Type B pancreatic cell (in vitro differentiated cells): ENCODE measurements at places on chromosomes 13 and 19. TPM values are rescaled to one million over a fixed set of nuclear protein-coding genes. Genes with fewer than 3 reads are reported as not detected.

GRCh38 chr19:5680084-5680436, 256 bp downstream of the MICOS13 start:
- H3K4me3 ChIP-seq = peak overlapping the region; percentile 99
- DNase-seq = no peak
- H3K27me3 ChIP-seq = peaks cover 3% of the 10 kb centered on the region

- peaks cover 29% of the 10 kb centered on the region for H3K27me3 ChIP-seq
- no peaks in the 10 kb centered on the region for H3K4me1 ChIP-seq
- no peaks in the 10 kb centered on the region for H3K36me3 ChIP-seq
- H3K27ac ChIP-seq = peak overlapping the region; percentile 46
Measured at GRCh38 chr19:42093926-42094325, 18.0 kb downstream of the ZNF574 start.

- H3K4me1 ChIP-seq = peaks cover 20% of the 10 kb centered on the region
- H3K27ac ChIP-seq = no peak overlapping the region
- DNase-seq = no peak
- H3K27me3 ChIP-seq = no peaks in the 10 kb centered on the region
- H3K4me3 ChIP-seq = no peak overlapping the region
- H3K36me3 ChIP-seq = peaks cover 29% of the 10 kb centered on the region
Measured at GRCh38 chr19:34321735-34322134, 43.3 kb upstream of the GPI start.

- no peak overlapping the region for H3K4me3 ChIP-seq
- H3K4me1 ChIP-seq = peaks cover 13% of the 10 kb centered on the region
Measured at GRCh38 chr13:30165071-30165470, 142.3 kb downstream of the KATNAL1 start.

- no peak for DNase-seq
- H3K4me3 ChIP-seq = no peak overlapping the region
- peaks cover 2% of the 10 kb centered on the region for H3K36me3 ChIP-seq
- H3K27ac ChIP-seq = no peak overlapping the region
- no peaks in the 10 kb centered on the region for H3K4me1 ChIP-seq
- peaks cover 7% of the 10 kb centered on the region for H3K27me3 ChIP-seq
Measured at GRCh38 chr13:50766013-50766412, 77.5 kb downstream of the DLEU7 start.

DNA sequence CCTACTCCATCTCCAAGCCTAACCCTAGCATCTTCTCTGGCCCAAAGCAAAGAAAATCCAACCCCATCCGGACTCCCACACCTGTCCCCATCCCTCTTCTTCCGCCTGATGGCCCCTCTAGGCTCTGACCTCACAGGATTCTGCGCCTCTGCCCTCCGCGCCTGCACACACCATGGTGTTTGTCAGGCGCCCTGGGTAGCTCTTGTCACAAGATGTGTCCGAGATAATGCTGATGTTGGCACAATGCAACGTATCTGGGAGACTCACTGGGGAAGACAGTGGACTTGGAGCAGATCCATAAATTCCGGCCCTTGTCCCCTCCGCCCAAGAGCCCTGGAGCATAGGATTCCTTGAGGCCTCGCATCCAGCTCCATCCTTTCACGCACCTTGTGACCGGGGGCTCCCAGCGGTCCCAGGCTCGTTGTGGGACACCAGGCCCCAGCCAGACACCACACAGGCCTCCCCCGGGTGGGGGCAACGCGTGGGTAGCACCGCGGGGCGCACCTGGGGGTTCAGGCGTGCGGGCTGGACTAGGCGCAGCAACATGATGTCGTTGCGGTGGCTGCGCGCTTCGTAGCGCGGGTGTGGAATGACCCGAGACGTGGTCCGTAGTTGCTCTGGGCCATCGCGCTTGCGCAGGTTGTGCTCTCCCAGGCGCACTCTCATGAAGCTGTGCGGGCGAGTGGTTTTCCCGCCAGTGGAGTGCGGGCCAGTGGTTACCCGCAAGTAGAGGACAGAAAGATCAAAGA, 3.1 kb upstream of the KLK1 start:
- H3K27ac ChIP-seq = no peak overlapping the region
- no peak overlapping the region for H3K4me3 ChIP-seq
- H3K36me3 ChIP-seq = no peaks in the 10 kb centered on the region
- H3K4me1 ChIP-seq = no peaks in the 10 kb centered on the region
- peaks cover 43% of the 10 kb centered on the region for H3K27me3 ChIP-seq
- no peak for DNase-seq

- no peak overlapping the region for H3K4me3 ChIP-seq
- H3K4me1 ChIP-seq = peaks cover 16% of the 10 kb centered on the region
- no peak for DNase-seq
- H3K27me3 ChIP-seq = no peaks in the 10 kb centered on the region
- H3K36me3 ChIP-seq = peaks cover 3% of the 10 kb centered on the region
- peak overlapping the region; percentile 30 for H3K27ac ChIP-seq
Measured at GRCh38 chr13:51781246-51782022, 22.5 kb downstream of the DHRS12 start.

- peak overlapping the region; percentile 63 for H3K27ac ChIP-seq
- no peak for DNase-seq
- no peaks in the 10 kb centered on the region for H3K27me3 ChIP-seq
- H3K36me3 ChIP-seq = peaks cover 20% of the 10 kb centered on the region
- H3K4me1 ChIP-seq = peaks cover 11% of the 10 kb centered on the region
- no peak overlapping the region for H3K4me3 ChIP-seq
Measured at GRCh38 chr19:15120135-15121026, 13.2 kb downstream of the SYDE1 start.

- H3K4me3 ChIP-seq = no peak overlapping the region
- peaks cover 25% of the 10 kb centered on the region for H3K4me1 ChIP-seq
- no peak overlapping the region for H3K27ac ChIP-seq
- H3K27me3 ChIP-seq = no peaks in the 10 kb centered on the region
Measured at GRCh38 chr13:73943137-73943964, 190.9 kb downstream of the KLF12 start.

DNA sequence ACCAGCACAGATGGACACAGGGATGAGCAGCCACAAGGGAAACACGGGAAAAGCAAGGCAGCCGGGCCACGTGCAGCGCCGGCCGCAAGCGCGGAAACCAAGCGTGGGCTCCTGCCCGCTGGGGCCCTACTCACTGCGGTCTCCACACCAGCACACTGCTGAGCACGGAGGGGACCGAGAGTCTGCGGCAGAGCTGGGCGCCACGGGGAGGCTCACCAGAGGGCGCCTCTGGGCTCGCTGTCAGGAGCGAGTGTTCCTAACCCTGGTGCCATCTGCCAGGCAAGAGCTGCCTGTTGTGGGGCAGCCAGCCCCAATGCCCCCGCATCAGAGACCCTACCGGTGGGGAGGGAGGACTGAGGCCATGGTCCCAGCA, 26.5 kb downstream of the MPND start:
- no peak for DNase-seq
- peak overlapping the region; percentile 53 for H3K27ac ChIP-seq
- no peaks in the 10 kb centered on the region for H3K27me3 ChIP-seq
- no peak overlapping the region for H3K4me3 ChIP-seq

DNA sequence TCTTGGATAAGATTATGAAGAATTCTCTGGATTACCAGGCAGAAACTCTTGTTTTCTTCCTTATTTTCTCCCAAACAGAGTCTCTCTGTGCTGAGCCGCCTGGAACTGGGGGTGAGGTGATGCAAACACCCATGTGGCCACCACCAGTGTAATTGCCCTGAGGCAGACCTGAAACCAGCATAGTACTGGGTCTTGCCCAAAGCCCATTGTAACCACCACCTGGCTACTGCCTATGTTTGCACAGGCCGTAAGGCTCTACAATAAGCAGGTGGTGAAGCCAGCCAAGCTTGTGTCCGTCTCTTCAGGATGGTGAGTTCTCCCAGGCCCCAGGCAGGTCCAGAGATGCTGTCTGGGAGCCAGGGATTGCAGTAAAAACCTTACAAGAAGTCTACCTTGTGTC, 18.9 kb upstream of the KBTBD7 start:
- H3K27ac ChIP-seq = no peak overlapping the region
- no peak overlapping the region for H3K4me3 ChIP-seq
- no peaks in the 10 kb centered on the region for H3K4me1 ChIP-seq
- no peaks in the 10 kb centered on the region for H3K36me3 ChIP-seq
- no peaks in the 10 kb centered on the region for H3K27me3 ChIP-seq

DNA sequence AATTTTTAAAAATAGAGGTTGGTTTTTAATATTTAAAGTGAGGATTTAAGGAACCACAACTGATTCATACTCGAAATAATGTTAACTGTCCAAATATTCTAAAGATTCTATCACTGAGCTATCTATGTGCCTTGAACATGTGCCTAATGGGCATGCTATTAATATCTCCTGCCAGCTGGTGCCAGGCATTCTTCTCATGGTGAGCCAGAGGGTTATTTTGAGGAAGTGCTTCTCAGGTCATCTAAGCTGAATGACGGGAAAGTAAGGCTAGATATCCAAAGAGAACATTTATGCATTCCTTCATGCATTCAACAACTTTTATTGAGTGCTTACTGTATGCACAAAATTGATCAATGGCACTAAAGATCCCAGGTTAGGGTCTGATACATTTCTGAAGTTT, 138.2 kb downstream of the PIBF1 start:
- no peak overlapping the region for H3K27ac ChIP-seq
- no peaks in the 10 kb centered on the region for H3K4me1 ChIP-seq
- peaks cover 34% of the 10 kb centered on the region for H3K36me3 ChIP-seq
- no peaks in the 10 kb centered on the region for H3K27me3 ChIP-seq
- no peak overlapping the region for H3K4me3 ChIP-seq

DNA sequence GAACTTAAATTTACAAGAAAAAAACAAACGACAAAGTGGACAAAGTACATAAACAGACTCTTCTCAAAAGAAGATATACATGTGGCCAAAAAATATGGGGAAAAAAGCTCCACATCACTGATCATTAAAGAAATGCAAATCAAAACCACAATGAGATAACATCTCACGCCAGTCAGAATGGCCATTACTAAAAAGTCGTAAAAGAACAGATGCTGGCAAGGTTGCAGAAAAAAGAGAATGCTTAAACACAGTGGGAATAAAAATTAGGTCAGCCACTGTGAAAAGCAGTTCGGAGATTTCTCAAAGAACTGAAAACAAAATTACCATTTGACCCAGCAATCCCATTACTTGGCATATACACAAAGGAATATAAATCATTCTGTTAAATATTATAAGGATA, 132.7 kb downstream of the UGGT2 start:
- H3K27me3 ChIP-seq = no peaks in the 10 kb centered on the region
- H3K36me3 ChIP-seq = peaks cover 24% of the 10 kb centered on the region
- no peak overlapping the region for H3K4me3 ChIP-seq
- H3K27ac ChIP-seq = no peak overlapping the region
- no peak for DNase-seq

- H3K36me3 ChIP-seq = no peaks in the 10 kb centered on the region
- peaks cover 10% of the 10 kb centered on the region for H3K27me3 ChIP-seq
- H3K4me1 ChIP-seq = peaks cover 12% of the 10 kb centered on the region
- no peak for DNase-seq
Measured at GRCh38 chr19:35037716-35038622, 3.6 kb upstream of the HPN start.

- peak within 1 kb of the TSS; percentile 26 for H3K4me3 ChIP-seq
- peaks cover 37% of the 10 kb centered on the region for H3K4me1 ChIP-seq
- peak within 1 kb of the TSS; percentile 96 for H3K27ac ChIP-seq
- no peaks in the 10 kb centered on the region for H3K27me3 ChIP-seq
- no peak for DNase-seq
Measured at GRCh38 chr19:42442833-42443232, at the start of gene CXCL17. CXCL17 (minus strand) TSS chr19:42442946; CDS start chr19:42442832, 114 bp downstream.

DNA sequence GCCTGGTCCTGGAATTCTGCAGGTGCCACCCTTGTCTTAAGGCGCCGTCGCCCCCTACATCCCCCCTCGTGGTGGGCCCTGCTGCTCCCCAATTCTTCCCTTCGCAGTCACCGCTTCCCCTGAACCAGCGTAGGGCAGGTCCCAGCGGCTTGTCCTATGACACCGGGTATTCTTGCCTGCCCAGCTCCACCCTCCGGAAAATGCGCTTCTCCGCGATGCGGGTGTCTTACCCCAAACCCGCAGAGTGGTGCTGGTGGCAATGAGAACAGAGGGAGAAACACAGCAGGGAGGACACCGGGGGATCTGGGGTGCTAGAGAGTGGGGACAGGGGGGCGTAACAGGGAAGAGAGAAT, 9.0 kb downstream of the ZNF808 start:
- peaks cover 8% of the 10 kb centered on the region for H3K4me1 ChIP-seq
- peak overlapping the region; percentile 89 for H3K27ac ChIP-seq
- no peaks in the 10 kb centered on the region for H3K27me3 ChIP-seq
- DNase-seq = no peak
- peaks cover 17% of the 10 kb centered on the region for H3K36me3 ChIP-seq

DNA sequence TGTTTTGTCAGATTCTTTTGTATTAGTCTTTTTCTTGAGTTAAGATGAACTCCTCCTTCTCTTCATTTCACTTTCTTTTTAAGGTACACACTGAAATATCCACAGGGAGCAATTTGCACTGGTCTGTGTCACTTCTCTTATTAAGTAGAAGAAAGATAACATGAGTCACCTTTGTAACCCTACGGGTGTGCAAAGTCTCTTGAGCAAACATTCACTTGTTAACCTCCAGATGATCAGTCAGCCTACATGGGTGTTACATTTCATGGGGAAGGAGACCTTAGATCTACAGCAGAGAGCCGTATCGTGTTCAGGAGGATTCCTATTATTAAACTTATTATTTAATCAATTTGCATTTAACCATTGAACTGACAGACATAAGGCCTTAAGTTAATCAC, 5.1 kb downstream of the ZNF507 start:
- H3K27ac ChIP-seq = peak overlapping the region; percentile 77
- H3K36me3 ChIP-seq = peaks cover 49% of the 10 kb centered on the region
- peaks cover 21% of the 10 kb centered on the region for H3K4me1 ChIP-seq

- DNase-seq = no peak
- no peak overlapping the region for H3K27ac ChIP-seq
- peaks cover 8% of the 10 kb centered on the region for H3K27me3 ChIP-seq
- no peak overlapping the region for H3K4me3 ChIP-seq
- H3K4me1 ChIP-seq = no peaks in the 10 kb centered on the region
Measured at GRCh38 chr13:45564133-45564776, 51.3 kb downstream of the ERICH6B start.

DNA sequence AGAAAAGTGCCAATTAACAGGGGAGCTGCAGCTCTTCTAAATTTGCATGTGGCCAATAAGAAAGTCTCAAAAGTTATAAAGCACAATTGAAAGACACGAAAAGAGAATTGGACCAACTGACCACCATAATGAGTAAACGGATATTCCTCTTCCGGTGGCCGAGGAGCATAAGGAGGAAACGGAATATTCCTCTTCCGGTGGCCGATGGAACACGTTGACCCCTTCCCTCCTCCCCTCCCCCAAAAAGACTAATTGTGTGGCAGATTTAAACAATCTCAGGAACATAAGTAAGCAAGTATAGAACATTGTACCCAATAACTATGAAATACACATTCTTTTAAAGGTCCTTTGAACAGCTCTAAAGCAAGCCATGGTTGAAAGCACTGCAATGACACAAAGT, 41.2 kb upstream of the TUBGCP3 start:
- H3K27me3 ChIP-seq = peaks cover 6% of the 10 kb centered on the region
- H3K27ac ChIP-seq = no peak overlapping the region
- H3K4me1 ChIP-seq = no peaks in the 10 kb centered on the region
- no peaks in the 10 kb centered on the region for H3K36me3 ChIP-seq
- DNase-seq = no peak

- H3K27ac ChIP-seq = no peak overlapping the region
- peak overlapping the region; percentile 79 for H3K4me3 ChIP-seq
- no peak for DNase-seq
Measured at GRCh38 chr19:10431254-10431942, 11.1 kb downstream of the PDE4A start.

LMTK3 gene
- 12.2 and 21.6 TPM in 2 replicates for total RNA-seq

BICRA gene
- total RNA-seq = 22.9 and 23.5 TPM in 2 replicates

RNF113B gene
- total RNA-seq = not detected in 2 replicates

OR7C2 gene
- not detected in 2 replicates for total RNA-seq

TNFRSF19 gene
- 60.6 and 64.4 TPM in 2 replicates for total RNA-seq

WDR87 gene
- total RNA-seq = not detected in 2 replicates

ZNF726 gene
- 4.2 and 6.8 TPM in 2 replicates for total RNA-seq

ZNF226 gene
- 25.1 and 28.8 TPM in 2 replicates for total RNA-seq

CDC16 gene
- total RNA-seq = 66.4 and 81.7 TPM in 2 replicates

GPR183 gene
- total RNA-seq = not detected in 2 replicates
